ENCODE measurements at places on chromosomes 5 and 9. TPM values are rescaled to one million over a fixed set of nuclear protein-coding genes. Genes with fewer than 3 reads are reported as not detected.

CLIC3 gene
- total RNA-seq, result 74.5 TPM

TRIM7 gene
- total RNA-seq, result 0.94 TPM

GABRA6 gene
- total RNA-seq, result not detected

SNCB gene
- total RNA-seq, result not detected

PHF24 gene
- total RNA-seq, result 1.0 TPM

OGN gene
- total RNA-seq, result 78.1 TPM
